ENCODE measurements at places on chromosomes 3 and 15.

GRCh38 chr3:165081183-165081582 is 2.9 kb upstream of the SI start:
- no peak for DNase-seq

GRCh38 chr3:40258555-40258954 is 51.0 kb upstream of the EIF1B start:
- no peak for DNase-seq

DNA sequence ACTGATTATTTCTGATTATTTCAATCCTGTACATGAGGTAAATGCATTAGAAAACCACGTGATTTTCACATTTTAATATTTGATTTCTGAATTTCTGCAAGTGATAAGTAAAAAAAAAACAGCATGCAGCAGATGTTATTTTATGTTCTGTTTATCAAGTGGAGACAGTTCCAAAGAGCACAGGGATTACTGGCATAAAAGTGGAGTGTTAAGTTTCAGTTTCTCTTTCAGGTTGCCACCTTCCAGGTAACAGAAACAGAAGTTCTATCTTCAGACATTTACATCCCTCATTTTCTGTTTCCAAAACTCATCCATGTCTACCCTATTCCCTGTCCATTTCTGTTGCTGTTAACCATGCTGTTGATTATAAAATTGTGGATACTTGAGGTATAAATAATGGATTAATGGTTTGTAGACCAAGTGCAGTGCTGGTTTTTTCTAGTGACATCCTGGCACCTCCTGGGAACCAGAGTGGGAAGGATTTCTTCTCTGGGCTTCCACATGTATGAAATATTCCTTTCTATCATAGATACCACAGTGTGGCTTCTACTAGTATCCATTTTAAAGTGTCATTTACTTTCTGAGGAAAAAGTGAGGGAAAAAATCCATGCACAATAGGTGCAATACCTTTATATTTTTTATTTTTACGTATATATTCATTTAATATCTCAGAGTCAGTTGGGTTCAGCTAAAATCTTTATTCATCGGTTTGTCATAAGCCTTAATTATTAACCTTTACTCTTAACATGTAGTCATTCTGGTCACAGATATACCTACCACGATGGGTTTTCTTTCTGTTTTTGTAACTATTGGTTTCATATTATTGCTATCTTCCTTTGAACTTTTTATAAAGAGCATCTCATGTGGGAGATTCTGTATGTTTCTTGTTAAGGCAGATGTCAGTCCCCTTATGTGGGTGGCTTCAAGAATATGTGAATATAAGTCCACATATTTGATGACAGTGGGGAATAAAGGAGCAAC is 1010.0 kb downstream of the SQOR start:
- DNase-seq = no peak

GRCh38 chr3:44117239-44117638 is 124.4 kb upstream of the TOPAZ1 start:
- no peak for DNase-seq

GRCh38 chr3:50651920-50652529 is 22.7 kb upstream of the DOCK3 start:
- DNase-seq = no peak

DNA sequence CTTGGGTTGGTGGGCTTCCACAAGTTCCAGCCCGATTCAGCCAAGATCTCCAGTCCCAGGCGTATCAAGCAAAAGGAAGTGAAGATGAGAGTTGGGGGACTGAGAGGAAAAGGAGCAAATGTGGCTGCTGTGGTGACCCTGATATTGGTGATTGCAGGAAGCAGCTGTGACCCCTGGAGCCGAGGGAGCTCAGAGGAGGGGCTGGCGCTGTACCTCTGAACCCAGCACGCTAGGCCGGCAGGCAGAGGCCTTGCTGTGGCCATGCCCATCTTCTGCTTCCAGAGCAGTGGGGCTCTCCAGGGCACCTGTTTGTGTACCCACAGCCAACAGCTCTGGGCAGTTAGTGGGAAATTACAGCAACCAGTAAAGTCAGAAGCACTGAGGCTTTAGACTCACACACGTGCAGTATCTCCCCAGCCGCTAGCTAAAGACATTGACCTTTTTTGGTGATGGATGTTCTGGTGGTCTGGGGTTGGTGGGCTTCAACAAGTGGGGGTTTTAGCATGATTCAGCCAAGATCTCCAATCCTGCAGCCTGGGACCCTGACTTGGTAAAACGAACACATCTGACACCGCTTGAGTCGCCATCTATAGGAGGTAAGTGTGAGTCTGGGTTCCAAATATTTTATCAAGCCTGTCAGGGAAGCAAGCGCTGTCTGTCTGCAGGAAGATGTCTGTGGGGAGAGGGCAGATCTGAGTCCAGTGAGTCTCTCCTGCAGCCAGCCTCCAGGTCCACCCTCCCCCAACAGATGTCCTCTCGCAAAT is 33.1 kb downstream of the TM2D3 start:
- DNase-seq = no peak

Data from stimulated activated CD4-positive, alpha-beta T cell treated with anti-CD3 and anti-CD28 coated beads, Interleukin-2, amount 100 ng/mL, for 48 hours (primary cell).